ENCODE measurements at places on chromosomes 13 and 19. TPM values are rescaled to one million over a fixed set of nuclear protein-coding genes. Genes with fewer than 3 reads are reported as not detected.

ZNF813 gene
- 2.9 TPM for total RNA-seq

GJB6 gene
- not detected for total RNA-seq

PSG2 gene
- total RNA-seq: not detected

STOML3 gene
- not detected for total RNA-seq

THSD1 gene
- 5.4 TPM for total RNA-seq

DNA sequence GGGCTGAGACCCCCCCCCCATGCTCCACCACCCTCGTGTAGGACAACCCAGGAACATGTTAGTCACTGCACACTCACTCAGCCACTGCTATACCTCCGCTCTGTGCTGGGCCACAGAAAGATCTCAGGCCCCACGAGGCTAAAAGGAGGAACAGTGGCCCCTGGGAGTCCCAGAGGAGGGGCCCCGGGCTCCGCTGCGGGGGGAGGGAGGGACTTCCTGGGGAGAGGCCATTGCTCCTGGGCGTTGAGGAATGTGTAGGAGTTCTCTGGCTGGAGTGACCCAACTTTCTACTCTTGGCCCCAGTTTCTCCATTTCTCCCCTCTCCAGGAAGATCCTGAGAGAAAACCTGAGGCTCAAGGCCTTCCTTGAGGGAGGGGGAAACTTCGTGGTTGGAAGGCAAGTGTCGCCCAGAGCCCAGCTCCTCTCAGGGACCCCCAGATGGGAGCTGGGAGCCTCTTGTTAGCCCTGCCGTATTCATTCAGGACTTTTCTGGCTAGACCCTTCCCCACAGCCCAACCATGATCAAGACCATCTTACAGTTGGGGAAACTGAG is 13.6 kb downstream of the ONECUT3 start:
- no peaks in the 10 kb centered on the region for H3K36me3 ChIP-seq
- peaks cover 92% of the 10 kb centered on the region for H3K27me3 ChIP-seq
- H3K27ac ChIP-seq: no peak overlapping the region

DNA sequence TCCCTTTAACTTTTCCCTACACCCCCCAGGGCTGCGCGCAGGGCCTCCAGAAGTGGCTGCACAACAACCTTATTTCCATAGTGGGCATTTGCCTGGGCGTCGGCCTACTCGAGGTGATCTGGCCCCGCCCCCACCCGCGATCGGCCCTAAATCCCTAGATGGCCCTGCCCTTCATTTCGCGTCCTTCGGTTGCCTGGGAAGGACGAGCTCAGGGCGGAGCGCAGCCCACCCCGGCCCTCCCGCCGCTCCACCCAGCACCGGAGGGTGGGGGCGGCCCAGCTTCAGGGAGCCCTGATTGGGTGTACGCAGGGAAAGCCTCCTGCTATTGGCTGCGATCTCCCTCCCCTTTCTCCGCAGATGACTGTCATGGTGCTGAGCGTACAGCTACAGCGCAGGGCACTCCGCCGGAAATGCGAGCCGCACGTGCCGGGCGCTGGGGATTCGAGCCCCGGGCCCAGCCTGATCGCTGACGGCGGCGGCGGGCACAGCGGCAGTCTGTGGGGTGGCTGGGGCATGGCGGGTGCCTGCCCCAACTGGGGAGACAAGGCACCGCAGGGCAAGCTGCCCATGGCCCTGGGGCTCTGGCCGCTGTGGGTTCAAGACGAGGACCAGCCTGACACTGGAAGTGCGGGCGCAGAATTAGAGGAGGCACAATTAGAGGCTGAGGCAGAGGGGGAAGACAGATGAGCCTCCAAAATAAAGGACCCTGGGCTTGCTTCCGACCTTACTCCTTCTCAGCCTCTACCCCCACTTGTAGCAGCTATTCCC is 4.3 kb downstream of the CD37 start:
- peak overlapping the region; percentile 89 for H3K27ac ChIP-seq
- no peaks in the 10 kb centered on the region for H3K27me3 ChIP-seq
- peak overlapping the region; percentile 44 for H3K4me3 ChIP-seq
- peaks cover 38% of the 10 kb centered on the region for H3K36me3 ChIP-seq

DNA sequence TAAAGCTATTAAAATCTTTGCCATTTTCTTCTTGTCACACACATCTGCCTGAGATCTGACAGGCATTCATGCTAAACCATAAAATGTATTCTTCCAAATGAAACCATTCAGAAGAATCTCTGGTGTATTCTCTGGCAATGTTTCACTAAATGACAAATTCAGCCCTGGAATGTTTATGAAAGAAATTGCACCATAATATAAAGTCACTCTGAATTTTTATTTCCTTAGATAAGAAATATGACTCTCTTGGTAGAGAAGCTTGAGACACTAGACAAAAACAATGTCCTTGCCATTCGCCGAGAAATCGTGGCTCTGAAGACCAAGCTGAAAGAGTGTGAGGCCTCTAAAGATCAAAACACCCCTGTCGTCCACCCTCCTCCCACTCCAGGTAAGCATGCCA is 14.3 kb downstream of the OLFM4 start:
- H3K4me1 ChIP-seq: no peaks in the 10 kb centered on the region
- H3K27me3 ChIP-seq: no peaks in the 10 kb centered on the region
- H3K4me3 ChIP-seq: no peak overlapping the region
- H3K27ac ChIP-seq: no peak overlapping the region

GRCh38 chr19:8655340-8655709 is 24.9 kb downstream of the NFILZ start:
- no peaks in the 10 kb centered on the region for H3K36me3 ChIP-seq
- H3K27ac ChIP-seq: no peak overlapping the region
- no peak for DNase-seq
- no peaks in the 10 kb centered on the region for H3K4me1 ChIP-seq
- no peaks in the 10 kb centered on the region for H3K27me3 ChIP-seq

GRCh38 chr13:78420814-78421213 is 182.5 kb downstream of the POU4F1 start:
- no peak overlapping the region for H3K27ac ChIP-seq
- no peak overlapping the region for H3K4me3 ChIP-seq
- DNase-seq: no peak
- no peaks in the 10 kb centered on the region for H3K36me3 ChIP-seq

DNA sequence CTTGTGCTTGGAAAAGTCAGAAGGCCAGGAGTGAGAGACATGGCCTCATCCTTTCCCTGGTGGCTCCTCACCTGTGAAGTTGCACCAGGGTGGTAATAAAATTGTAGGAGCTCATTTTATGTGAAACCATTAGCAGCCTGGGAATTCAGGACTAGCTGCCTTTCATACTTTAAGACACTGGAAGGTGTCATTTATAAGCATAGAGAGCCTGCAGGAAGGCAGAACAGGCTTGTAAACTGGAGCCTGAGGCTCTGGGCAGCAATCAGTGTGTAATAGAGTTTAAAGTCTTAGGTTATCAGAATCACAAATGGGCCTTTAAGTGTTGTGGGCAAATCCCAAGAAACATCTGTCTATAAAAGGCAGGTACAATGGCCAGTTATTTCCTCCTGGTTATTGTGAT is 127.2 kb downstream of the TM9SF2 start:
- no peak for DNase-seq
- H3K27me3 ChIP-seq: no peaks in the 10 kb centered on the region
- H3K4me3 ChIP-seq: no peak overlapping the region
- peaks cover 36% of the 10 kb centered on the region for H3K4me1 ChIP-seq
- peak overlapping the region; percentile 49 for H3K27ac ChIP-seq

DNA sequence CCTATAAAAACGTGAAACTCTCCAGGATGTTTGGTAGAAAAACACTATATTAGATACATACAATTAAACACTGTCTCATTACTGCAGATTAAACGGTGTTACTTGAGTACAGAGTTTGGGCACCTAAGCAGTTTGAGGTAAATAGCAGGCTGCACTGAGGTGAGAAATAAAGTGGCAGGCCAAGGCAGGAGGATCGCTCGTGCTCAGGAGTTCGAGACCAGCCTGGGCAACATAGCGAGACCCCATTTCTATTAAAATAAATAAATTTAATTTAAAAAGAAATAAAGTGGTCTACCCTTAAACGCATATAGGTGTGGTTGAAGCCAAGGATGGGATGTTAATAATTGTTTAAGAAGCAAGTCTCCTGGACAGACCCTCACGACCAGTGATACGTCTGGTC is 1.2 kb downstream of the PSPC1 start:
- no peaks in the 10 kb centered on the region for H3K27me3 ChIP-seq
- no peaks in the 10 kb centered on the region for H3K36me3 ChIP-seq
- peak overlapping the region; percentile 98 for H3K27ac ChIP-seq
- peaks cover 17% of the 10 kb centered on the region for H3K4me1 ChIP-seq
- H3K4me3 ChIP-seq: peak overlapping the region; percentile 87
- peak; percentile 14 for DNase-seq

DNA sequence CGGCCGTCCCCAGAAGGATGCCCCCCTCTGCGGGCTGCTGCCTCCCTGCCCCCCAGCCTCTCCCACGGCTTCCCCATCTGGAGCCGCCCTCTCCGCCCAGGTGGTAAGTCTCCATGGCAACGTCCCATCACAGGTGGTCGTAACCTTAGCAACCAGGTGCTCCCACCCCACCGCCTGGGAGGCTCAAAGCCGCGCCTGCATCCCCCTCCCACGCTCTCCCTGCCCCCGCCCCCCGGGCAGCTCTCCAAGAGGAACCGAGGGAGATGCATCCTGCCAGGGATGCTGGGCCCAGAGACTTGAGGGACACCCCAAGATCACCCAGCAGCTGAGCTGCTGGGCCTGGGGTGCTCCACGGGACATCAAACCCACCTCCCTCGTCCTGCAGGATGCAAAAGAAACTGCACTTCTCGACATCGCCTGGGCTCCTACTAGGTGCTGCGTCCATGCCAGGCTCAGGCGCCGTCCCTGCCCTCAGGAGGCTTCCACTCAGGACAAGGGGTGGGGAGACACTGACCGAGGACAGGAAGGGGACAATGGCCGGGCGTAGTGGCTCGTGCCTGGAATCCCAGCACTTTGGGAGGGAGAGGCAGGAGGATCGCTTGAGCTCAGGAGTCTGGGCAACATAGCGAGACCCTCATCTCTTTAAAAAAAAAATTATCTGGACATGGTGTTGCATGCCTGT is 5.0 kb upstream of the LINGO3 start:
- no peaks in the 10 kb centered on the region for H3K36me3 ChIP-seq
- no peak overlapping the region for H3K27ac ChIP-seq
- no peak for DNase-seq
- H3K4me3 ChIP-seq: no peak overlapping the region
- peaks cover 16% of the 10 kb centered on the region for H3K27me3 ChIP-seq

GRCh38 chr13:82467626-82468025 is 1414.6 kb downstream of the SLITRK1 start:
- H3K4me3 ChIP-seq: no peak overlapping the region
- H3K4me1 ChIP-seq: no peaks in the 10 kb centered on the region
- no peak for DNase-seq
- H3K27me3 ChIP-seq: no peaks in the 10 kb centered on the region

GRCh38 chr13:34654203-34654602 is 287.9 kb upstream of the NBEA start:
- H3K27ac ChIP-seq: no peak overlapping the region
- no peak for DNase-seq
- H3K36me3 ChIP-seq: no peaks in the 10 kb centered on the region
- no peak overlapping the region for H3K4me3 ChIP-seq
- no peaks in the 10 kb centered on the region for H3K27me3 ChIP-seq

DNA sequence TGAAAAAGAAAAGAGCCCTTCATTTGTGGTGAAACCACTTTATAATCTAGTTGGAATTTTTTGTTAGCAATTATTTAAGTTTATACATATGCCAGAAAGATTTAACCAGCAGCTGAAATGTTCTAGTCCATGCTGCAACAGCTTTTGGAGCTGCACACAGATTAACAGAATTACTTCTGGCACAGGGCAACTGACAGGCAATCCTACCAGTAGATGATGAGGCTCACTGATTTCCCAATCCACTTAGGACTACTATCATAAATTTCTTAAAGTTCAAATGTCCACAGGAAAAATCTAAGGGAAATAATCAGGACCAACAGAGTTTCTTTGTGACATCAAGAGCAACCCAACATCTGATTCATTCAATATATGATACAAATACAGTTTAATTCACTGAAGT is 78.8 kb downstream of the CRYL1 start:
- no peak for DNase-seq
- no peak overlapping the region for H3K4me3 ChIP-seq
- H3K27ac ChIP-seq: no peak overlapping the region
- H3K36me3 ChIP-seq: no peaks in the 10 kb centered on the region
- no peaks in the 10 kb centered on the region for H3K27me3 ChIP-seq

DNA sequence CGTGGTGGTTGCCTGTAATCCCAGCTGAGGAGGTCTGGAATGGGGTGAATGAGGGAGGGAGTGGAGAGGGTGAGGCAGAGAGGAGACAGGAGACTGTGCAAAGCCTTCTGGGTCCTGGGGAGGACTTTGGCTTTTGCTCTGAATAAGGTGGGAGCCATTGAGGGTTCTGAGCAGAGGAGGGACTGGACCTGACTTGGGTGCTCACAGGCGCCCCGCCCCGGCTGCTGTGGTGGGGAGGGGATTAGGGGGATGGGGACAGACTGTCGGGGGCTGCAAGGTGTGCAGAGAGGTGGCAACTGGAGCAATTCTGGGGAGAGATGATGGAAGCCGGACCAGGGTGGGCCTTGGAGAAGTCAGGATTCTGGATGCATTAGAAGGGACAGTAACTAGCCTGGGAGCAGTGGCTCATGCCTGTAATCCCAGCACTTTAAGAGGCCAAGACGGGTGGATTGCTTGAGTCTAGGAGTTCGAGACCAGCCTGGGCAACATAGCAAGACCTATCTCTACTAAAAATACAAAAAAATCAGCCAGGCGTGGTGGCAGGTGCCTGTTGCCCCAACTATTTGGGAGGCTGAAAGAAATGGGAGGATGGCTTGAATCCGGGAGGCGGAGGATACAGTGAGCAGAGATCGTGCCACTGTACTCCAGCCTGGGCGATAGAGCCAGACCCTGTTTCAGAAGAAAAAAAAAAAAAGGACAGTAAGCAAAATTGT is 16.1 kb upstream of the NANOS3 start:
- DNase-seq: no peak
- H3K27ac ChIP-seq: peak overlapping the region; percentile 97
- no peak overlapping the region for H3K4me3 ChIP-seq
- H3K4me1 ChIP-seq: peaks cover 25% of the 10 kb centered on the region
- no peaks in the 10 kb centered on the region for H3K36me3 ChIP-seq

DNA sequence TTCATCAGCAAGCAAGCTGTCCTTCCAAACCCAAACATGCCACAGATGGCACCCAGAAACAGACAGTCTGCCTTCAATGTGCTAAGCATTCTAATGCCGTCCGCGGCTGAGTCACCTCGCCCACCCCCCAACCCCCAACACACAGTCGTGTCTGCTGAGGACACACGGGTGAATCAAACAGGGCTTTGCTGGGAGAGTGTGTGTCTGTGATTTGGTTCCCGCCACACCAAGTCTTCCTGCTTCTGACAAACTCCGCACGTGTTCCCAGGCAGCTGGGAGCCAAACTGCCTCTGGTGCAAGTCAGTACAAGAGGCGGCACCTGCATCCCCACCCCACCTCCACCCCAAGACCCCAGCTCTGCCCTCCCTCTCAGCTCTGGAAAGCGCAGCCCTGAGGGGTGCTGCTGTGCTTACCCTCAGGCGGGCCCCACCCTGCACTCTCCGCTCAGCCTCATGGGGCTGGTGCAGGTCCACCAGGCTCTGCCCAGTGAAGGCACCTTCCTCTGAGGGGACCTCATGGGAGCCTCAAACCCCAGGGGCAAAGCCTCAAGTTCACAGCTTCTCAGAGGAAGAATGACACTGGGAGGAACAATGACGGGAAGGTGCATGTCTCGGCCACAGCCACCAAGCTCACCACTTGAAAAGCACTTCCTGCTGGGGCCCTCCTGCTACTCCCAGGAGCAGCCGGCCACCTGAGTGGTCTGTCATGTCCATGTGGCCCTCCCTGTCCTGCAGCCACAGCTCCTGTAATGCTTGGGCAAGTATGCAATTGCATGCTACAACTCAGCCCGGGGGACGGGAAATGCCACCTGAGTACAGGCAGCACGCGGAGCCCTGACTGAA is 15.0 kb upstream of the SLC35E1 start:
- H3K36me3 ChIP-seq: no peaks in the 10 kb centered on the region
- no peaks in the 10 kb centered on the region for H3K4me1 ChIP-seq
- peak overlapping the region; percentile 62 for H3K27ac ChIP-seq
- no peaks in the 10 kb centered on the region for H3K27me3 ChIP-seq

Data from sigmoid colon (tissue), 7 donors.